NCI-H1048 (cell line): ENCODE measurements at places on chromosomes 16 and 17.

- no peak for DNase-seq
Observed at GRCh38 chr16:57038166-57038565, 48.8 kb downstream of the NLRC5 start.

DNA sequence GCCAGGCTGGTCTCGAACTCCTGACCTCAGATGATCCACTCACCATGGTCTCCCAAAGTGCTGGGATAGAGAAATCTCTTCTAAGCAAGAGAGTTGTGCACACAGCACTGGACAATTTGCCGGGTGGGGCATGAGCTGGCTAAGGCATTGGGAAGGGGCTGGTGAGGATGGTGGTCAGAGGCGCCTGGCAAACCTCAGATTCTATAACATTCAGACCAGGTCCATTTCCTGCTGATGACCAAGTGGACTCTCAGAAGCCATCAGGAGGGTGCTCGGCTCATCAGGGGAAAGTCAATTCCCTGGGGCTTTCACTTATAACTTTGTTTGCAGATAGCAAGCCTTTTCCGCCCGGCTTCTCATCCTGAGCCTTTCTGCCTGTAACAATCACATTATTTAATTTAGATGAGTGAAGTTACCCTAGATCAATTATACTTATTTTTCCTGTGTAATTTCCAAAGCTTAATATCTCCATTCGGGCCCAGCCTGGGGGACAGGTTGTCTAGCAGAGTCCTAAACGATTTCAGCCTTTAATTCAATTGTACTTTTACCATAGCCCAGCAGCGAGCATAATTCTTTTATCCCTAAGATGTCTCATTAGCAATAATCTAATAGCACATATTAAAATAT is 15.0 kb upstream of the SLC6A2 start:
- DNase-seq, result no peak

DNA sequence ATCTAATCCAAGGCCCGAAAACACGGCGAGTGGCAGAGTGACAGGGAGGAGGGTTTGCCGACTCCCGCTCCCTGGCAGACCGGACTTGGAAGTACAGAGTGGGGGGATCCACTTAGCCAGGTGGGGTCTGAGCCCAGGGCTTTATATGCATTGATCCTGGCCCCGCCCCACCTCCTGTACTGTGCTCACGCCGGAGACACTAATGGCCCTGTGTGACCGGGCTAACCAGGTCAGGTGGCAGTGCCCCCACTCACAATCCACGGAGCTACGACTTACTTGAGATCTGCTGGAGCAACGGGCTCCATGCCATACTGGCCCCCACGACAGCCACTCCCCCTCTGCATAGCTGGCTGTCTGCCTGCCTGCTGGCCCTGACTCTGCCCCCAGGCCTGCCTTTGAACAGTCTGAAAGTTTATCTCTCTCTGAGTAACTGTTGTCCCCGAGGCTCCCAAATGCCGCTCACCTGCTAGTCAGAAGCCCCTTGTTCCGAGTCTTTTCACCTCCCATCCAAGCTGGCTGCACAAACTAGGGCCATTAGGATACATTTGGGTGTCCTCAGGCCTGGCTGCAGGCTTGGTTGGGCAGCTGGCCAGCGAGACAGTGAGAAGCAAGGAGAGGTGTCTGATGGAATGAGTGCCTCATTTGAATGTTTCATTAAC is 28.0 kb downstream of the CACNA1G start:
- no peak for DNase-seq

DNA sequence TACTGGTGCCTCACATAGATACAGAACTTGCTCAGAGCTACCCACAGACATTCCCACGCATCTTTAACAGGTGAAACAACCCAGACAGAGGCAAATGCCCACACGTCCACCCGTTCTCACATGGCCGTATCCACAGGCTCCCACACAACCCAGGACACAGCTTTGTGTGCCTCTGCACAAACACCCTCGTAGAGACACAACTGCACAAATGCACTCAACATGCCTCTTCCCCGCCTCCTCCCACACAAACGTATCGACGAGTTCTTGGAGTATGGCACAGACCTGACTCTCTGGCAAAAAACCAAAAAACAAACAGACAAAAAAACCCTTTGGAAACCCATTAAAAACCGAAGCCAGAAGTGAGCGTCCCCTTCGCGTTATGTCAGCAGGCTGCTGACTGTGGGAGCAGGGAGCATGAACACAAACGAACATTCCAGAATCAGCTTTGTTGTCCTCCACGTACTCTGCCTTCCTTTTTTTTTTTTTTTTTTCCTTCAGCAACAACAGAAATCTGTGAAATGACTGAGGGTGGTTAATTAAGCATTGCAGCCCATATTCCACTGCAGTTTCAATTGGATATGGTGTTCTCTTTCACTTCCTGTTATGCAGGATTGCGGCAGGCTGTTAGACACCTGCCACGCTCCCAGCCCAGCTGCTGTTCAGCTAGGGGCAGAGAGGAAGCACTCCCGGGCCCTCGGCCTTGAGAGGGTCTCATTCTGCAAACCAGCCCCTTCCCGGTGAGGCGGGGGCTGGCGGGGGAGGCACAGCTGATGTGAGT is 313.7 kb downstream of the MAF start:
- no peak for DNase-seq

GRCh38 chr17:74390680-74391653 is 23.7 kb downstream of the GPR142 start:
- no peak for DNase-seq

DNA sequence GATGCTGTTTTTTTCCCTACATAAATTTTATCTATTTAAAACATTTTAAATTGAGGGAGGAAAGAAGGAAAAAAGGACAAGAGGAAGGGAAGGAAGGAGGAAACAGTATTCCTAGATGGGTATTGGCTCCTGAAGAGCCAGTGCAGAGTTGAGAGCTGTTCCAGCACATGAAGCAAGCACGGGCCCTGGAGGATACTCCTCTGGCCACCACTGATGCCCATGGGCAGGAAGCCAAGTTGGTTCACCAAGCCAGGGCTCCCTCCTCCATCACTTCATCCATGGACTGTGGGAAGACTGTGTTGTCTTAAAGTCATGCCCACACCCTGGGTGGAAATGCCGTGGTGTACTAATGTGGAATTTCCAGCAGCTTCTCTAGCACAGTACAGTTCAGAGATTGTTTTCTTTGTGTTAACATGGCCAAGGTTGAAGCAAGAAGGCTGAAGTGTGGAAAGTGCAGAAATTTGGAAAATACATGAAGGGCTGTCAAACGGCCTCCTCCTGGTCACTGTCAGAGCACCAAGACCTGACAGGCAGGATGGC is 23.9 kb upstream of the NOS2 start:
- DNase-seq, result no peak

DNA sequence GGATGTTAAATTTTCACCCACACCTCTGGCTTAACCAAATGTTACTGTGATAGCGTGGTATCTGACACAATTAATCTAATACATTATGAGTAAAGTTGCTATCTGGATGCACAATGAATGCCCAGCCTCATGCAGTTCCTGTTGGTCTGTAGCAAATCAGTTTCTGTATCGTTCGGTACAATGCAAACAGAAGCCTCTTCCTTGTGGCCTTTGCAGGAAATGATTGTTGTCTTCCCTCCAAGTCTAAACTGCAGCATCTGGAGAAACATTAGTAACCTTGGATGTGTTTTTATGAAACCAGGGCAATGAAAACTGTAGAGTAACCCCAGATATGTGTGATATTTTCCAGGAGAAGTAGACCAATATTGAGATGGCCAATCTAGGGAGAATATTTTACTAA is 46.8 kb downstream of the CYB561 start:
- no peak for DNase-seq

GRCh38 chr16:10502776-10503175 is 77.6 kb downstream of the EMP2 start:
- DNase-seq, result no peak

- DNase-seq, result no peak
Observed at GRCh38 chr17:37530420-37530819, 40.7 kb downstream of the DUSP14 start.
